Nephron progenitor cell (in vitro differentiated cells): ENCODE measurements at places on chromosomes 12 and 14.

DNA sequence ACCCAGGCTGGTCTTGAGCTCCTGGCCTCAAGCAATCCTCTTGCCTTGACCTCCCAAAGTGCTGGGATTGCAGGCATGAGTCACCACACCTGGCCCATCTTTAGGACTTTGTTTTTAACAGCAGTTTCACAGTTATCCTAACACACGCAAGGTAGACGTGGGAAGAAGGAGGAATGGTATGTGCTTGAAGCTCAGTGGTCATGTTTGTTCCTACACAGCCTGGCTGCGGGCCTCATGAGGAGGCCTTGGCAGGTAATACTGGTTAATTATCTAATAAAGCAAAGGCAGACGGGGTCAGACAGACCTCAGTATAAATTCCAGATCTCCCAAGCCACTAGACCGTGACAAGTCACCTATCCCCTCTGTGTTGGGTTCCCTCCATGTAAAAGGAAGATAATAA lies 271.8 kb downstream of the PCNX1 start:
- DNase-seq: no peak

DNA sequence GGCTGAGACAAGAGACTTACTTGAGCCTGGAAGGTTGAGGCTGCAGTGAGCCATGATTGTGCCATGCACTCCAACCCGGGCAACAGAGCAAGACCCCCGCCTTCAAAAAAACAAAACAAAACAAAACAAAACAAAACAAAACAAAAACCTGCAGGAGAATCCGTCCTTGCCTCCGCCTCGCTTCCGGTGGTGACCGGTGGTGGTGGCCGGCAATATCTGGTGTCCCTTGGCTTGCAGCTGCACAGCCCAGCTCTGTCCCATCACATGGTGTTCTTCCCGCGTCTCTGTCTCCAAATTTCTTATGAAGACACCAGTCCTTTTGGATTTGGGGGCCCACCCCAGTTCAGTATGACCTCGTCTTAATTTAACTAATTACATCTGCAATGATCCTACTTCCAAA lies 10.0 kb downstream of the SMIM41 start:
- DNase-seq: no peak

DNA sequence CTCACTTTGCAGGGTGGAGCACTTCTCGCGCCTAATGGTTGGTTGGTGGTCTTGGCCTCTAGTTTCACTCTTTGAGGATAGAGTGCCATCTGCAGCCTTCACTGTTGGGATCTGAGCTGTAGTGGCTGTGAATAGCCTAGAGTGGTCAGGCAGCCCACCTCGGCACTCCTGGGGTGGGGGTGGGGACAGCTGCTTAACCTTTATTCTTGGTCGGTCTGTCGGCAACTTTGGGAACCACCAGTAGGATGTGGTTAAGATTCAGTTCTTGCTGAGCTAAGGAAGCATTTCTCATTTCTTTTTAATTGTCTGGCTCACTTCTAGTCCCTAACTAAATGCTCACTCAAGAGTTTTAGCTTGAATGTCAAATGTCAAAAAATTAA lies 21.1 kb downstream of the TMBIM6 start:
- no peak for DNase-seq

DNA sequence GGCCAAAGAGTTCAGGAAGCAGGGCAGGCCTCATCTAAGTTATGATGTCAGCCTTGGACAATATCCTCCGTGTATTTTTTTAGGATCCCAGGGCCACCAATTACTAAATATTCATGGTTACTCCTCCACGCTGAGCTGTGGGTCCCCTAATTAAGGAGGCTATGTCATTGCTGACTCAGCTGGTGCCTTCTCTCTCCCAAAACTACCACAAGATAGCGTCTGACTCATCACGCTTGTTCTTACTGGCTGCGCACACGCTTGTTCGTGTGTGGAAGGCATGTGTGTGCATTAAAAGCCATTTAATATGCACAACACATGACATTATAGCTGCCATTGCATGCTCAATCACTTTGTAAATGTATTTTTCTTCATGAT lies 78.3 kb downstream of the GSC start:
- DNase-seq: no peak

GRCh38 chr14:57487771-57488170 lies 5.9 kb downstream of the CCDC198 start:
- DNase-seq: no peak

DNA sequence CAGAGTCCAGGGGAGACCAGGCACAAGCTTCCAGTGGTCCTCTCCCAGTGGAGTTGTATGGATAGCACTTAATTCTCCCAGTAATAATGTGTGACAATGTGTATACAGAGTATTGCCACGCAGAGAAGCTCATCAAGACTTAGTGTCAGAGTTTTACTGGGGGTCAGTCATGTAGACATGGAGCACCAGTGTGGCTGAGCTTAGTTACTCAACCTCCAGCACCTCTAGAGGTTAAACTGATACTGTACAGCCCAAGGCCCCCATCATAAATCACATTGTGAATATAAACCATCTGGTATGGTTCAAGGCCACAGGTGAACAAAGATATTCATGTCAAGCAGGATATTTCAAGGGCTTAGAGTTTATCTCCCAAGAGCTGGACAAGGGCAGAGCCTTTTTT lies 378.1 kb upstream of the TMPO start:
- no peak for DNase-seq

DNA sequence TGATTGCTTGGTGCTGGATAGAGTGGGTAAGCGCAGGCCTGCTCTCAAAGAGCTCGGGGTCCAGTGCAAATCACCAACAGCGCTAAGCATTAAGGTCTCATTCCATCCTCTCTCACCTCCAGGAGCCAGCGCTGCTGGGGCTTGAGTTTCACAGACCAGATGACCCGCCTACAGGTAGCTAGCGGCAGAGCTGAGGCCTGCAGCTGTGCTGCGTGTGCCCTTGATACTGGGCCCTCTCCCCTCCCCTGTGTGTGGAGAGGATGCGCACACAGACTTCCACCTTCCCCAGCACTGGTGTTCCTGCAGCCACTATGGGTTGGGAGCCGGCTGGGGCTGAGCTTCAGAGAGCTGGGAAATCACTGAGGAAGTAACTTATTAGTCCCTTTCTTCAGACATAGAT lies 149.9 kb downstream of the CALM1 start:
- no peak for DNase-seq

DNA sequence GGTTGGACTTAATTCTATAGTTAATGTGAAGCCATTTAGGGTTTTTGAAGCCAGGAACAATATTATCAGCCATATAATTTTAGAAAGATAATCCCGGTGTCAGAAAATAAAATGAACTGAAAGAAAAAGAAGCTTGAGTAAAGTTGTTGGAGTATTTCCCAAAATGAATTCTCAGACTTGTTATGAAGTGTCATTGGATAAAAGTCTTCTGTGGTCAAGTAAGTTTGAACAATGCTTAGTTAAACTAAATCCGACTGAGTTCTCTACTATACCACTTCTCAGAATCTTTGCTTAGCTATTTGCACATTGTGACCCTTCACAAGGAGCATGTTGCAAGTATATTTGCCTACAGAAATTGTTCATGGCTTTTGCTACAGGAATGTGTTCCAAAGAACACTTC lies 17.5 kb upstream of the FLRT2 start:
- no peak for DNase-seq

- DNase-seq: no peak
Observed at GRCh38 chr12:32868885-32869284, 27.7 kb downstream of the PKP2 start.

DNA sequence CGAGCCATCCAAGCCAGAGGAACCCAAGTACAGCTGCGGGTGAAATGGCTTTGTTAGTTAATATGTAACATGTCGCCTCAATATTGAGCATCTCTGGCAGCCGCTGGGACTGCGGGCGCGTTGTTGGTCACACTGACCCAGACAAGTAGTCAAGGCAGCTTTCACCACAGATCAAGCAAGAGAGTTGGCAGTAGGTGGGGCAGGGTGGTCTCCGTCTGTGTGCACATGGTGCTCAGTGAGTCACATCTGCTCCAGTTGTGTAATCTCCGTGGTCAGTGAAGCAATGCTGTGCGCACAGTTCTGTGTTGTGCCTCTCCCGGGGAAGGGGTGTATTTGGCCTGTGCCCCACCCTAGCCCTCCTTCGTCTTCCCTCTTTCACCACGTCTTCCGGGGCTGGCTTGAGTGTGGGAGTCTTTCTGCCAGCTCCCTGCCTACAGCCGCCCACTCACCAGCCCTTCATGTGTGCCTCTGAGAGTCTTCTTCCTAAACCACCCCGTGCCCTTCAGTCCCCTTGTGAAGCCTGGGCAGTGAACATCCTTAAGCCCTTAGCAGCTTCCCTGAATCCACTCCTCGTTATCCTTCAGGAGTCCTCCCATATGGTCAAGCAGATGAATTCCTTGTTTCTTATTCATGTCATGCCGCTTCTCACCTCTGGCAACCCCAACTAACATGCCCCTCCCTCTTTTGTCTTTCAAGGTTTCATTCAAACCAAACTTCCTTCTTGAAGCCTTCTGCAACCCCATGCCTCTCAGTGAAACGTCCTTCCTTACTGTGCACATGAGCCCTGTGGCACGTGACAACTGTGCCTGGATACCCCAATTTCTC lies 242.1 kb downstream of the CACNA1C start:
- no peak for DNase-seq
